Nephron progenitor cell (in vitro differentiated cells): ENCODE measurements at places on chromosomes 5 and 9.

- peaks cover 12% of the 10 kb centered on the region for H3K4me1 ChIP-seq
- H3K27me3 ChIP-seq = peaks cover 4% of the 10 kb centered on the region
- DNase-seq = no peak
- no peak overlapping the region for H3K27ac ChIP-seq
Observed at GRCh38 chr9:68644831-68645230, 60.2 kb upstream of the PIP5K1B start.

- H3K27me3 ChIP-seq = peaks cover 3% of the 10 kb centered on the region
- no peak for DNase-seq
- no peak overlapping the region for H3K27ac ChIP-seq
- H3K4me1 ChIP-seq = peaks cover 63% of the 10 kb centered on the region
Observed at GRCh38 chr5:107766972-107767371, 96.2 kb upstream of the EFNA5 start.

DNA sequence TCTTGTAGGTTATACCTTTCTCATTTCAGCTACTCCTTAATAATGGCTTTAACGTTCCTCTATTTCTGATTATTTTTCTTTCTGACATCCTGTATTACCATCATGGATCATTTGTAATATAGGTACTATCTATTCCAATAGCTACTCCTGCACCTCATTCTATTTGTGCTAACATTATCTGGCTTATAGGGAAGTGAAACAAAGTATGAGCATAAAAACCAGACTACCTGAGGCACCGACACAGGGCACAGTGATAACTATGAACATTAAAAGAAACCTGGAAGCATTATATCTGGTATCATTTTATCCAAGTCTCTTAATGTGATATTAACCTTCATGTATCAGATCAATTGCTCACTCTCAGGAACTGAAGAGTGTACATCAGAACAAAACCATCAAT lies 407.3 kb downstream of the DMRT2 start:
- DNase-seq = no peak
- no peaks in the 10 kb centered on the region for H3K36me3 ChIP-seq
- H3K27ac ChIP-seq = no peak overlapping the region
- H3K4me3 ChIP-seq = no peak overlapping the region

- peaks cover under 1% of the 10 kb centered on the region for H3K27me3 ChIP-seq
- peaks cover 42% of the 10 kb centered on the region for H3K4me1 ChIP-seq
- peak overlapping the region; percentile 60 for H3K27ac ChIP-seq
- H3K4me3 ChIP-seq = peak overlapping the region; percentile 32
- H3K36me3 ChIP-seq = peaks cover 13% of the 10 kb centered on the region
- peak; percentile 52 for DNase-seq
Observed at GRCh38 chr9:130220352-130220751, 45.2 kb upstream of the HMCN2 start.

- peaks cover 2% of the 10 kb centered on the region for H3K27me3 ChIP-seq
- peaks cover 31% of the 10 kb centered on the region for H3K4me1 ChIP-seq
- H3K27ac ChIP-seq = no peak overlapping the region
- DNase-seq = no peak
- peaks cover 38% of the 10 kb centered on the region for H3K36me3 ChIP-seq
- H3K4me3 ChIP-seq = no peak overlapping the region
Observed at GRCh38 chr9:113990975-113991471, 87.1 kb downstream of the AMBP start.

GRCh38 chr9:95508968-95509850 lies 7.6 kb downstream of the PTCH1 start:
- H3K27me3 ChIP-seq = peaks cover 11% of the 10 kb centered on the region
- H3K4me3 ChIP-seq = peak overlapping the region; percentile 99
- peak overlapping the region; percentile 100 for H3K27ac ChIP-seq
- H3K36me3 ChIP-seq = no peaks in the 10 kb centered on the region
- peak; percentile 87 for DNase-seq

DNA sequence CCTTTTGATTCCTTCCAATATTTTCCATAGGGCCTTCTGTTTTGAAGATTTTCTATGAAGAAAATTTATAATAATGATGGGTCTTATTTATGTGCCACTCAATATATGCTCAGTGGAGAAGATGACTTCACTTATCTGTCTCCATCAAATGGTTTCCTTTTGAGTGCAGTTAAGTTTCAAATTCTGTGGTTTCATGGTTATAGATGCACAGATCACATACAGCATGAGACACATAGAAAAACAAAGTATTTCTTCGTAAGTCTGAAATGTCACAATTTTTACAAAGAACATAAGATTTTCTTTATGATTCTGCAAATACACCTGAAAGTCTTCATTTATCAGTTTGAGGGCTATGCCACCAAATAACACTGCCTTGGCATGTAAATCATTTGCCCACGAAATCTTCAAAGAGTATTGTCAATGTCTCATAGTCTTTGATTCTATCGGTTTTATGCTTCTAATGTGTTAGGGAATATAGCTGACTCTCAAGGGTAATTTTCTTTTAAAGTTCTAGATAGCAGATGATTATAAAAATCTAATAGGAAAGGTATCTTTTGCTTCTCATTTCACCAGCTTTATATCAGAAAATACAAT lies 14.1 kb downstream of the CFAP95 start:
- no peak overlapping the region for H3K4me3 ChIP-seq
- no peaks in the 10 kb centered on the region for H3K36me3 ChIP-seq
- DNase-seq = no peak
- no peak overlapping the region for H3K27ac ChIP-seq
- no peaks in the 10 kb centered on the region for H3K27me3 ChIP-seq

DNA sequence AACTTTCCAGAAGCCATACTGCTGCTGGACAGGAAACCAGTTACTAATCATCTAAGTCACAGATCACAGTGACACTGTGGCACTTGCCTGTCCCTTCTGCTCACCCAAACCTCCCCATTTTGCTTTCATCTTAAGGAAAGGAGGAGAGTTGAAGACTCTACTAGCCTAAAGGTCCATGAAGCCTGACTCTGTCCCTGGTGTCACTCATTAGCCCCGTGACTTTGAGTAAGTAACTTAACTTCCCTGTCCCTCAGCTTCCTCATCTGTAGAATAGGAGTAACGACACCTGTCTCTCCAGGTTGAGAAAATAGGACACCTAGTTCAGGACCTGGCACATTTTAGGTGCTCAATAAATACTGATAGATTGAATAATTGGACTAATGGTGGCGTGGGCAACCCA lies 536 bp upstream of the SLC6A7 start:
- no peak overlapping the region for H3K27ac ChIP-seq
- no peak for DNase-seq
- peaks cover 57% of the 10 kb centered on the region for H3K27me3 ChIP-seq
- peak overlapping the region; percentile 69 for H3K4me3 ChIP-seq
- peaks cover 62% of the 10 kb centered on the region for H3K4me1 ChIP-seq

- peaks cover 32% of the 10 kb centered on the region for H3K4me1 ChIP-seq
- no peak overlapping the region for H3K27ac ChIP-seq
- no peak overlapping the region for H3K4me3 ChIP-seq
- H3K27me3 ChIP-seq = no peaks in the 10 kb centered on the region
- no peak for DNase-seq
- no peaks in the 10 kb centered on the region for H3K36me3 ChIP-seq
Observed at GRCh38 chr9:123608104-123608503, 252.1 kb downstream of the CRB2 start.

GRCh38 chr9:79224672-79225433 lies 346.9 kb upstream of the TLE4 start:
- H3K27ac ChIP-seq = no peak overlapping the region
- H3K27me3 ChIP-seq = peaks cover 5% of the 10 kb centered on the region
- H3K36me3 ChIP-seq = no peaks in the 10 kb centered on the region

- peaks cover 6% of the 10 kb centered on the region for H3K27me3 ChIP-seq
- peaks cover 13% of the 10 kb centered on the region for H3K4me1 ChIP-seq
- H3K27ac ChIP-seq = no peak overlapping the region
- H3K4me3 ChIP-seq = no peak overlapping the region
Observed at GRCh38 chr5:2147504-2148311, 265.0 kb upstream of the IRX4 start.

DNA sequence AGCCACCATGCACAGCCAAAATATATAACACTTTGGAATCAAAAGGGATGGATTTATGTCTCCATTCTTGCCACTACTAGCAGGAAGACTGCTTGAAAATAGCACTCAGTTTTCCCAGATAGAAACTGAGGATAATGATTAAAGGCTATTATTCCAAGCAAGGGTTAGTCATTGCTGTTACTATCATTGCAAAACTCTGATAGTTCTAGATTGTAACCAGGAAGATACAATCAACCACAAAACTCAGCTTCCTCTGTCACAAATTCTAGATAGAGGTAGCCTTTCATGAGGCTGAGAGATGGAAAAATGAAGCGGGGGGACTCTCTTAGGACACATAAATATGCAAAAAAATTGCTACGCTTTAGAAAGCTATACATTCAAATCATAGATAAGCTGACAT lies 3.1 kb downstream of the ANXA1 start:
- no peak for DNase-seq
- no peaks in the 10 kb centered on the region for H3K27me3 ChIP-seq
- H3K36me3 ChIP-seq = no peaks in the 10 kb centered on the region
- H3K27ac ChIP-seq = no peak overlapping the region
- H3K4me1 ChIP-seq = peaks cover 36% of the 10 kb centered on the region

GRCh38 chr5:172744123-172745104 lies 26.6 kb downstream of the DUSP1 start:
- H3K27me3 ChIP-seq = peaks cover 19% of the 10 kb centered on the region
- no peak for DNase-seq
- H3K4me3 ChIP-seq = no peak overlapping the region
- no peaks in the 10 kb centered on the region for H3K36me3 ChIP-seq

DNA sequence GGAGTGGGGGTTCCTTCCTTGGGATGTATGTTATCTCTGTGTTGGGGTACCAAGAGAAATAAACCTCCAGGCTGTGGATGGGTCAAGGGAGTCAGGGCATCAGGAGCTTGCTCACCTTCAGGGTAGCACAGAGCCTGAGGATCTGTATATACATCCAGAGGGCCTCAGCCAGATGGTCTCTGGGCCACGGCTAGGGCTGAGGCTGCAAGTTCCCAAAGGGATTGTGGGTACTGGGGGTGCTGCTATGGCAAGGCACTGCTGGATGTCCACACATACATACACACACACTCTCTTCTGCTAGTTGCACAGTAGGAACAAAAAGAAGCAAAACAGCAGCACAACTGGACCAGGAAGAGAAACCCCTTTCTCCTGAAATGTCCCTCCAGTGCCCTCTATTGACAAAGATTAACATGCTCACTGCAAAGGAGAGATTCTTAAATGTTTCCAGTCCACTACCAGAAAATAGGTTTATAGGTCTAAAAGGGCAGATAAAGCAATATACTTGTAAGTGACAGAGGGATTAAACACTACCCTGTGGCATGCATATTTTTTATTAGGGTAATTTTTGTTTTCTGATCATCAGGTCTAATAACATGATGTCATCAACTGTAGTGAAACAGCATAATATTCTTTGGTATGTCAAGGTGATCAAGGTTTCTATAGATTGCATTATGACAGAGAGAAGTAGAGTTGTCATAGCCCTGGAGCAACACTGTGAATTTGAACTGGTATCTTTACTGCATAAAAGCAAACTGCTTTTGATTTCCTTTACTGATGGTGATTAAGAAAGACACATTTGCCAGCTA lies 56.3 kb upstream of the KCNN2 start:
- H3K27ac ChIP-seq = no peak overlapping the region
- H3K36me3 ChIP-seq = no peaks in the 10 kb centered on the region

DNA sequence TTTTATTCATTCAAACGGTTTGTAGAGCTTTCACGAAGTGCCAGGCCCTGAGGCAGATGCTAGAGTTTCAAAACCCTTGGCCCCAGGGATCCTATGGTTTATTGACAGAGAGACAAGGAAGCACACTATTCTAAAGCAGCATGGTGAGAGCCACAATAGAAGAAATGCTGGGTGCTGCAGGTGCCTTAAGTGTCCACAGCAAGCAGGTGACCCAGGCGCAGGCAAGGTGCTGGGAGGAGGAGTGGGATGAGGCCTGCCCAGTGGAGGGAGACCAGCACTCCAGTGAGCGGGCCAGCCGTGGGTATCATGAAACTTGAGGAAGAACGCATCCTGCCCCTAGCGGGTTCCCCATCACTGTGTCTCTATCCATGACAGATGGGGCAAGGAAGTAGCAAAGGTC lies 71.0 kb downstream of the OSMR start:
- H3K27me3 ChIP-seq = no peaks in the 10 kb centered on the region
- H3K27ac ChIP-seq = no peak overlapping the region
- no peak for DNase-seq
- H3K36me3 ChIP-seq = no peaks in the 10 kb centered on the region
- H3K4me3 ChIP-seq = no peak overlapping the region

DNA sequence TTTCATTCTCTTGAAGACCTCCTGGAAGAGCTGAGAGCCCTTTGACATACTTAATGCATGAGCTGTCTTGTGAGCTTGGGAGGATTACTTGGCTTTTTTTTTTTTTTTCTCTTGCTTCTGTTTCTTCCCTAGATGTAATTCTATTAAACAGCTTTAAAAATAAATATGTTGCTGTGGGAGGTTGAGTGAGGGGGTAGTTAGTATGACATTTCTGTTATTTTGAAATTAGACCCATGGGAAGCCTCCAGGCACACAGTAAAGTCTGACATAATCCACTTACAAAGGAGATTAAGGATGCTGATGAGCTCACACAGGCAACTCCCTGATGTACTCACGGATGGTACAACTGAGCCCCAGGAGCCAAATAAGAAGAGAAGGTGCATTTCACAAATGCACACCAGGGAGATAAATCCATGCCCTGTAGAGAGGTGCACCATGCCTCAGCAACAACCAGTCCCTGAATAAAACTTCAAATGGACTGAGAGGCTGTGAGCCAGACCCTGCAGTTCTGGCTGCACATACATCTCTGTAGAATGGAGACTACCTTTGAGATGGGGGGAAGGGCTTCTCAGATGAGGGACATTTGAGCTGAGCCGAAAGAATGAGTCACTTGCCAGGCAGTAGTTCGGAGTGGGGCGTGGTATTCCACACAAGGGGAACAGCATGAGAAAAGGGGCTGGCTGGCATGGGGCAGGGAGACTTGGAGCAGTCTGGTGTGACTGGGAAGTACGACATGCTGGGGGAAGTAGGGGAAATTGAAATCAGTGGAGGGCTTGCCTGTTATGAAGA lies 68.7 kb downstream of the ACTL7B start:
- H3K36me3 ChIP-seq = no peaks in the 10 kb centered on the region
- H3K27ac ChIP-seq = peak overlapping the region; percentile 20
- peaks cover 3% of the 10 kb centered on the region for H3K27me3 ChIP-seq
- H3K4me3 ChIP-seq = no peak overlapping the region

GRCh38 chr5:157732596-157733262 lies 1.5 kb downstream of the THG1L start:
- no peak for DNase-seq
- peaks cover 7% of the 10 kb centered on the region for H3K27me3 ChIP-seq
- H3K4me1 ChIP-seq = peaks cover 23% of the 10 kb centered on the region
- H3K36me3 ChIP-seq = peaks cover 25% of the 10 kb centered on the region
- no peak overlapping the region for H3K27ac ChIP-seq

DNA sequence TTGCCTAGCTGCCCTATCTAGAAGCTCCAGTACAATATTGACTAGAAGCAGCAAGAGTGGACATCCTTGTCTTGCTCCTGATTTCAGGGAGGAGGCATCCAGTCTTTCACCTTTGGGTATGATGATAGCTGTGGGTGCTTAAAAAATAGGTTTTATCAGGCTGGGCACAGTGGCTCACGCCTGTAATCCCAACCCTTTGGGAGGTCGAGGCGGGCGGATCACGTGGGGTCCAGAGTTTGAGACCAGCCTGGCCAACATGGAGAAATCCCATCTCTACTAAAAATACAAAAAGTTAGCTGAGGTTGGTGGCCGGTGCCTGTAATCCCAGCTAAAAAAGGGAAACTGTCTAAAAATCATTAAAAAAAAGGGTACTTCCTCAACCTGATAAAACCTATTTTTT lies 2.0 kb upstream of the CAMSAP1 start:
- peaks cover 78% of the 10 kb centered on the region for H3K36me3 ChIP-seq
- H3K27ac ChIP-seq = no peak overlapping the region
- peak overlapping the region; percentile 78 for H3K4me3 ChIP-seq
- peaks cover 6% of the 10 kb centered on the region for H3K27me3 ChIP-seq
- H3K4me1 ChIP-seq = peaks cover 36% of the 10 kb centered on the region
